ENCODE measurements at places on chromosomes 4 and X. TPM values are rescaled to one million over a fixed set of nuclear protein-coding genes. Genes with fewer than 3 reads are reported as not detected.

ZCCHC18 gene
- 0.54 TPM for total RNA-seq

STS gene
- 1.7 TPM for total RNA-seq

TCEAL3 gene
- total RNA-seq, result 15.9 TPM

GRCh38 chr4:126451237-126451873 is 1136.6 kb downstream of the FAT4 start:
- H3K4me3 ChIP-seq, result no peak overlapping the region
- no peak overlapping the region for H3K27ac ChIP-seq
- no peaks in the 10 kb centered on the region for H3K36me3 ChIP-seq
- no peak for DNase-seq
- no peaks in the 10 kb centered on the region for H3K27me3 ChIP-seq
- no peaks in the 10 kb centered on the region for H3K4me1 ChIP-seq

DNA sequence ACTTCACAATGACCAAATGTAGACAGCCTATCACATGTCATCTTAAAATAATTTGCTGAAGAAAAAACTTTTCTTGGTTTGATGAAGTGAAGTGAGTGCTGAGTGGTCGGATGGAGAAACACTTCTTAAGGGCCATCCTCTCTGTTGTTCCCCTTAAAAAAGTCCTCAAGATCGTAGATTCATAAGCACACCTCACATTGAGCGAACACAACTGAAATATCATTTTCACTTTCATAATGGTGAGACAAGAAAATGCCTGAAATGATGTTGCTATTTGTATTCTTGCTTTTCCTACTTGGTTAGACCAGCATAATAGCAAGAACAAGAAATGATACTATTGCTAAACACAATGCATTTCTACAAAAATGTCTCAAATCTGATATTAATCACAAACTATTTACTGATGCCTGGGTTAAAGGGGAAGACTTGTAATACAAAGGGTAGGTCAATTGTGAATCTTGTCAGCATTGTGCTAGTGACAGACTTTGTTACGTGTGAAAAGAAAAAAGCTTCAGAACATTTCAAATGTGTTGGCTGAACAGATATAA is 305.6 kb upstream of the NR3C2 start:
- no peak overlapping the region for H3K4me3 ChIP-seq
- no peaks in the 10 kb centered on the region for H3K36me3 ChIP-seq
- H3K27ac ChIP-seq, result no peak overlapping the region
- no peaks in the 10 kb centered on the region for H3K4me1 ChIP-seq
- H3K27me3 ChIP-seq, result no peaks in the 10 kb centered on the region
- no peak for DNase-seq

DNA sequence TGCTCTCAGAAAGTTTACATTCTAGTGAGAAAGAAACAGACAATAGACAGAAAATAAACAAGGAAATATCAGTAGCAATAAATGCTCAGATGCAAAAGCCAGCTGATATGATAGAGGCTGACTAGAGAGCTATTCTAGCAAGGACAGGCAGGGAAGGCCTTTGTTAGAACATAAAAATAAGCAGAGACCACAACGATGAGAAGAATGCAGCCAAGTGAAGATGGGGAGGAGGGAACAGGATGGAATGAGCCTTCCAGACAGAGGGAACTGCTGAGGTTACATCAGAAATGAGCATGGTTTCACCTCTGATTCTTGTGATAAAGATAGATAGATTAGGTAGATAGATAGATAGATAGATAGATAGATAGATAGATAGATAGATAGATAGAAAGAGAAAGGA is 7.6 kb upstream of the SOWAHB start:
- no peaks in the 10 kb centered on the region for H3K27me3 ChIP-seq
- H3K27ac ChIP-seq, result no peak overlapping the region
- no peak overlapping the region for H3K4me3 ChIP-seq
- no peaks in the 10 kb centered on the region for H3K4me1 ChIP-seq
- no peaks in the 10 kb centered on the region for H3K36me3 ChIP-seq

- H3K27ac ChIP-seq, result no peak overlapping the region
- DNase-seq, result no peak
- peaks cover 2% of the 10 kb centered on the region for H3K4me1 ChIP-seq
- no peaks in the 10 kb centered on the region for H3K27me3 ChIP-seq
These were observed 137.2 kb downstream of the SH3KBP1 start for GRCh38 chrX:19750028-19750782.

- no peaks in the 10 kb centered on the region for H3K4me1 ChIP-seq
- no peak overlapping the region for H3K4me3 ChIP-seq
- no peaks in the 10 kb centered on the region for H3K27me3 ChIP-seq
- H3K36me3 ChIP-seq, result peaks cover 17% of the 10 kb centered on the region
- no peak overlapping the region for H3K27ac ChIP-seq
These were observed 204.3 kb downstream of the PCDH7 start for GRCh38 chr4:30924495-30924894.

GRCh38 chrX:119411959-119412358 is 12.8 kb downstream of the SLC25A43 start:
- H3K27me3 ChIP-seq, result no peaks in the 10 kb centered on the region
- no peak overlapping the region for H3K27ac ChIP-seq
- no peak overlapping the region for H3K4me3 ChIP-seq
- DNase-seq, result no peak
- H3K36me3 ChIP-seq, result no peaks in the 10 kb centered on the region

Data from A673 (cell line).